ENCODE measurements at places on chromosomes 4 and X.

- no peak for DNase-seq
Measured at GRCh38 chrX:40147971-40148370, 50.2 kb upstream of the BCOR start.

- no peak for DNase-seq
Measured at GRCh38 chr4:3069661-3070199, 4.6 kb downstream of the HTT-AS start.

DNA sequence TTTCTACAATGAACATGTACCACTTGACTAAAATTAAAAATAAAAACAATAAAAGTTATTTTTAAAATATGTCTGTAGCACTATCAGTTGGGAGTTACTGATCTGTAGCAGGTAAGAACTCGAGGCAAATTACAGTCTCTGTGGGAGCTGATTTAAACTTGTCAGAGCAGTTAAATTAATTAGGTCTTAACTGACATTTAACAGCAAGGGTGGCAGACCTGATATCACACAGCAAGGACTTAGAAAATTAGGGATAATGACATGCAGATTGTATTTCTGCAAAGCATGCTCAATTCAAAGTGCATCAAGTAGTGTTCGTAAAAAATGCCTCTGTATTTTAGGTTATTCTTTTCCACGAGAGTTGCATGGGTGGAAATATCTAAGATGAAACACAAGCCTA lies 208.9 kb downstream of the SPATA18 start:
- DNase-seq = no peak

DNA sequence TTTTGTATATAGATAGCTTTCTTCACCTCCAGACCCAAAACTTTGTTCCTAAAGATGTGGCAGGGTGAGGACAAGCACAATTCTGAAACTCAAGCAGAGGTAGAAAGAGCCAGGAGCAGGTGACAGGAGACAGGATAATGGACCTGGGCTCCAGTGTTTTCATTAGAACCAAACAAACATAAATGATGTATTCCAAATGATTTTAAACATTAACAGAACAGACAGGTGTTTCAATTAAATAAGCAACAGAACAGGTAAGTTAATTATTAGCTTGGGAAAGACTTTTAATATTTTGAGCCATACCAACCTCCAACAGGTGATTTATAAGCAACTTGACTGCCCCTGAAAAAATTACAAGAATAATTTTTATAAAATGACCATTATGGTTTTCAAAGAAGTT lies 459.4 kb upstream of the LCORL start:
- no peak for DNase-seq

DNA sequence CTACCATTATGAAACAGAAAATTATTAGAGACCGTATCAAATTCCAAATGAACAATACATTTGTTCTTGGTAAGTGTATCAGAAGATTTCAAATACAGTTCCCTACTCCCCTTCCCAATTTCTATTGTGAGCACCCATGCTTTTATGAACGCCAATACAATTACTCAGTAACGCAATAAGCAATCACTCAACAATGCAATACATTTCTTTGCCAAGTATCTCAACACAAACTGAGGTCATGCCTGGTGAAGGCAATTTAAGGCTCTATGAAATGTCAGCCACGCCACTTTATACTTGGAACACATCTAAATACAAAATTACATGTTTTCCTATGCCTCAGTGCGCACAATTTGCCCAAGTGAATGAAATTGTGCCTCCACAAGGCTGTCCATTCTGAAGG lies 712 bp downstream of the PNPLA4 start:
- DNase-seq = no peak

GRCh38 chrX:72705111-72705510 lies 9.0 kb downstream of the PHKA1 start:
- no peak for DNase-seq

DNA sequence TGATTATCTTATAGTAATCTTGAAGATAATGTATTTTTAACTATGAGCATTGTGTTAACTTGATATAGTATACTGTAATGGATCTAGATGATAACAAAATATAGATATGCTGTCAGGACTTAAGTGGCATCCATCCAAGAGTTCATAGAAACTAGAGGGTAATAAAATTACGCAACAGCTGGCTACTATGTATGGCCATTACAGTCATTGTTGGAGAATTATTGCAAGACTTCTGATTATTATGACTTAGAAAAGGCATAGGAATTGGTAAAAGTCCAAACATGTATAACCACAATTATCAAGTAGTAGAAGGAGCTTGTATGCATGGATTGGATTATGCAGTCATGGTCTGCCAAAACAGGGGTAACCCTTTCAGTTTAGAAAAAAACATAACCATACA lies 9.5 kb downstream of the OGT start:
- no peak for DNase-seq

DNA sequence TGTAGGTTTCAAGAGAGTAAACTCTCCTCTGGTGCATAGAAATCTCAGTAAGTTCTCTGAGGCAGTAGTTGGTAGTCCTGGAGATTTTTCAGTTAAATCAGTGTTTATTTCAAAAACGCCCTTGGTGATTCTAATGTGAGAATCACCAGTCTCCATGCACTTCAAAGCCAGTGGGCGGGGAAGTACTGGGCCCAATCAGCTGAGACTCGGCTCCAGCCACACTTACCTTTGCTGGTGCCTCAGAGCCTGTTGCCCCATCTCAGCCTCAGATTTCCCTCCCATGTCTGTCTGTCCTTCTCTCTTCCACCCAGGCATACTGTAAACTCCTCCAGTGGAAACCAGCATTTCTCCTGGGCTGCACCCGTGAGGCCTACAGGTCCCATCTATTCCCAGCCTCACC lies 7.4 kb upstream of the MGST2 start:
- no peak for DNase-seq

GRCh38 chrX:38326086-38326485 lies 1.2 kb downstream of the RPGR start:
- DNase-seq = no peak

GRCh38 chr4:42638993-42639392 lies 17.9 kb downstream of the ATP8A1 start:
- DNase-seq = no peak

GRCh38 chr4:105650190-105650589 lies 58.3 kb downstream of the INTS12 start:
- DNase-seq = no peak

DNA sequence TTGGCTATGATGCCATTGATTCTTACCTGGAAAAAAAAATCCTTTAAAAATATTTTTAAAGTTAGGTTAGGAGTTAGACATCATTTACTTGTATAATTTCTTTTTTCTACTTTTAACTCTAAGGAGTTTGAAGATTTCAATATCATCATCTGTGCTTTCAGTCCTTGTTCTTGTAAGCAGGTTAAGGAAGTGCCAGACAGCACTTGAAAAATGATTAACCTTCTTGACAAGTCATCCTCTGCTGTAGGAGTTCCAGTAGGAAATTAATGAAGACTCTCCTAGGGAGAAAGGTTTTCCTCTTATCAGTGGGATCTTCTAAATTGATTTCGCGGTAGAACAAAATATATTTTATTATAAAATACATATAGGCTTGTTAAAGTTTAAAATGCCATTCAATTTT lies 29.1 kb upstream of the ANAPC4 start:
- no peak for DNase-seq

GRCh38 chrX:141936080-141936479 lies 32.4 kb downstream of the MAGEC1 start:
- no peak for DNase-seq

Measured in NCI-H187 treated with DMSO at 0.1 percent for 48 hours (cell line).